ENCODE measurements at places on chromosomes 12 and 14.

- no peak for DNase-seq
These were observed 42.2 kb downstream of the PITPNM2 start for GRCh38 chr12:123108682-123109066.

DNA sequence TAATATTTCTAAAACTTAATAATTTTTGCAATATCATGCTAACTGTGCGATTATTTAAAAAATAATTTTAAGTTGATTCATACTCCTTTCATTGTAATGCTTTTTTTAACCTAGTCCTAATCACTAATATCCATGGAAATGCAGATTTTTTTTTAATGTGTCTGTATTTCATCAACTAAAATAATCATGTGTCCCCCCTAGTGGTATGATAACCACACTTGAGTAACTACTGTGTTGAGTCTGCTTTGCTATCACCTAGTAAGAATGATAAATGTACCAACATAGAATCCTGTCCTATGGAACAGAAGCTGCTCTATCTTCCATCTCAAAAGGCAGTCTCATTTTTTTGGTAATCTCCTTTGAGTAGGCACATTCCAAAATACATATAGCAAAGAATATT, 19.1 kb upstream of the SYNE2 start:
- no peak for DNase-seq

DNA sequence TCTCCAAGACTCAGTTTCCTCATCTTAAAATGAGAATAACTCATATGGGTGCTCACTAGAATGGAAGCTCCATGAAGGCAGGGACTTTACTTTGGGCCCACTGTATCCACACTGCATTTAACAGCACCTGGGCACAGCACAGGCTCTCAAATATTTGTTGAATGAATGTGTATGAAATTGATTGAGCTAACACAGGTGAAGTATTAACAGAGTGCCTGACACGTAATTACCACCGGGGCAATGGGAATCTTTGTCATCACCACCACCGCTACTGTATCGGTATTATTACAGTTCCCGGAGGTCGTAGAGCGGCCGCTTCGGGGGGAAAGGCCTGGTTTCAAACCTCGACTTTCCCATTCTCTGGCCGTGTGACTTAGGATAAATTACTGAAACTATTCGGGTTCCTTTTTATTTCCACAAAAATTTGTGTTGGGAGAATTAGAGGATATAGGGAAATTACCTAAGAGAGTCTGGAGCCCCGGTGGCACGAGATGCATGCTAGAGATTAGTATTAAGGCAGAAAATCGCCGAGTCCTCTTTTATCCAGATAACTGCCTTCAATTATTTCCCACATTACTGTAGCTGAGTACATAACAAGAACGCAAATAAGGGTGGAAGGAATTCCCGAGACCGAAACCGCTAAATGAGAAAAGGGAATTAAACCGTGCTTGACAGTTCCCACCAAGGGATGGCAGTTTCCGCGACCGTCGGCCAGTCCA, 1.0 kb upstream of the RIC8B start:
- no peak for DNase-seq

DNA sequence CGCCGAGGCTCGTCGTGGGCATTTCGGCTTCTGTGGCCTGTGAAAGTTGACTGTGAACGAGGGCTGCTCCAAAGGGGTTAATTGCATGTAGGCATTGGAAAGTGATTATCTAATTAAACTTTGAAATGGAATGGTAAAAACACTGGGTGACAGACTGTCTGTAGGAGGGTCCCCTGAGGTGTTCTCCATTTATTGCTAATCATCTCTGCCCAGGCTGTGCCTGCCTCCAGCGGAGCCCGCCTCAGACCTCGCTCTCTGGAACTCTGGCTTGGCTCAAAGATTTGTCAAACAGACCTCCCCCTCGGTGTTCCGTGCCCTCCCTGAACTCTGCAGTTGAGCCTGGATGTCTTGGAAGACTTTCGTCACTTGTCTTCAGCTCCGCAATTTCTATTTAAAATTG, 50.2 kb upstream of the VRK1 start:
- DNase-seq: no peak

GRCh38 chr12:132833341-132833740, 4.7 kb upstream of the GOLGA3 start:
- DNase-seq: no peak

- no peak for DNase-seq
These were observed 18.5 kb downstream of the CD163 start for GRCh38 chr12:7485095-7485494.

DNA sequence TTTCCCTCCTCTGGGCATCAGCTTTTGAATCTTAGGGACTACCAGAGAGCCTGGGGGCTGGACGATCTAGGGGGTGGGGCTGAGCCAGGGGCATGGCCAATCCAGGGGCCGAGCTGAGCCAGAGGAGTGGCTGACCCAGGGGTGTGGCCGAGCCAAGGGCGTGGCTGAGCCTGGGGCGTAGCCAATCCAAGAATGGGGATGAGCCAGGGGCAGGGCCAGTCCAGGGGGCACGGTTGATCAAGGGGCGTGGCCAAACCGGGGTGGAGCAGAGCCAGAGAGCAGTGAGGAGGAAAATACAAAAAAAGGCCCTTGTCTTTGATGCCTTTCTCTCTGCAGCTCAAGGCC, 219.3 kb upstream of the NOS1 start:
- DNase-seq: no peak

DNA sequence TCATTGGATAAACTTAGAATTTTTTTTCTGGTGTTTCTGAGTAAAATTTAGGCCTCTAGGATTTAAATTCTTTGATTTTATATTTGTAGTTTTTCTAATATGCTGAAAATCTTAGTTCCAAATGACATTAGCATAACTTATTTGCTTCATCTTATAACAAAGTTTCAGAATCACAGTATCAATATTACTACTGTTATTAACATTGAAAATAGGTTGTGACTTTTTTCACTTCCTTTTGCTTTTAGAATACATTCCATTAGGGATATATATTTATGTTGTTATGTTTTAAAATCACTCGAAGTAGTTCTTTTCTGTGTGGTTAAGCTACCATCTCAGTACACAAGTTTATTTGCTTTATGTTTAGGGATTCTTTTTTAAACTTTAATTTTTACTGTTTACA, 12.8 kb downstream of the RAB3IP start:
- DNase-seq: no peak

DNA sequence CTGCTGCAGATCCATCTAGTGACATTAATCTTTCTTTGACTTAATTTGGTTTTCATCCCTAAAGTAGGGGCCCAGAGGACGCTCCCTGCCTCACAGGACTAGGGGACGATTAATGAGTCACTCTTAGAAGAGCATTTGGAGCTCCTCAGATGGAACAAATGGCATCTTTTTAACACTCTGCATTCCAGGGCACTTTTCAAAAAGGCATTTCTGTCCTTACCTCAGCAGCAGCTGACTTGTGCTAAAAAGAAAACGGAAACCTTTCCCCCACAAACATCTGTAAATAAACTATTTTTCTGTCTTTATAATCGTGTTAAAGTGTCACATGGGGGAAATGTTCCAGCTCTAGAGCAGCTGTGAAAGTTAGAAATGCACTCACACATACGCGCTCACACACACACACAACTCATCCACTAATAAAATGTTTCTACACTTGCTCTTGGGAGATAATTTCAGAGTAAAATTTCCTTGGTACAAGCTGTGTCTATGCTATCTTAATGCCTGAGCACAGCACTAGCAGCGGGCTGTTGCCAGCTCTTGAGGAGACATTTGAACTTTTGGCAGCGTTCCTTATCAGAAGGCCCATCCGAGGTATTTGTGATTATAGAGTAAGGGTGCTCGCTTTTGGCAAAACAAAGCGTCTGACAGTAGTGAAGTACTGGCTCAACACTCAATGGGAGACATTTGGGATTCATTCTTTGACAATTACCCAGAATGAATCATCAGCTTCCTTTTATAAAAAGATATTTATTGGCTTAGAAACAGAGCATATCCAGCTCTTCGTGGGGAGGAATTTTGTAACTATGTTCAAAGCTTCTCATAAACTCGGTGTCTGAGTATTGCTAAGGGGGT, 141.3 kb downstream of the PLXNC1 start:
- DNase-seq: no peak

DNA sequence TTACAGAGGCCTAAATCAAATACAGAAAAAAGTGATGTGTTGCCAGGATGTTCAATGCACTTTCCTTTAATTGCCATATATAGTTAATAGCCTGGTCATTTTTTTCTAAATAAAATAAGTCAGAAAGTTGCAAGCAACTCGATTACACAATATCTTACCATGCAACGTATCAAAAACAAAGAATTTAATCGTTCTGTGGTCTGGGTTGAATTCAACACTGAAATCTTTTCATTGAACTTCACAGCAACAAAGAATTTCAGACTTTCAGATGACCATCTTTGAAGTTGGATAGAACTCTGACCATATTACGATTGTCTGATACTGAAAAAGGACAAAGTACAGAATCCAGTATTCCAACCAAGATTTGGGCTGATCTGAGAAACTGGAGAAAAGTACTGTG, 231.9 kb downstream of the SLC25A21 start:
- no peak for DNase-seq

DNA sequence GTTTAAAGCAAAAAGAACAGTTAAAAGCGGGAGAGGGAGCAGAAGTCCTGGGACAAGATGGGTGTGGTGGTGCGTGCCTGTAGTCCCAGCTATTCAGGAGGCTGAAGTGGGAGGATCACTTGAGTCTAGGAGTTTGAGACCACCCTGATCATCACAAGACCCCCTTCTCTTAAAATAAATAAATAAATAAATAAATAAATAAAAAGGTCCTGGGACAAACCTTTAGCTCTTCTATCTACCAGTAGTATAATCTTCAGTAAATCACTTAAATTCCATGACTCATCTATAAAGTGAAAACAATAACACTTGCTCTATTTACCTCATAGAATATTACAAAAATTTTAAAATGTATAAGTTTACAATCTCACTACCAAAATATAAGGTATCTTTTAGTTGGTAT, 5.8 kb downstream of the RACGAP1 start:
- no peak for DNase-seq

GRCh38 chr12:25853316-25854095, 105.0 kb upstream of the RASSF8 start:
- no peak for DNase-seq

DNA sequence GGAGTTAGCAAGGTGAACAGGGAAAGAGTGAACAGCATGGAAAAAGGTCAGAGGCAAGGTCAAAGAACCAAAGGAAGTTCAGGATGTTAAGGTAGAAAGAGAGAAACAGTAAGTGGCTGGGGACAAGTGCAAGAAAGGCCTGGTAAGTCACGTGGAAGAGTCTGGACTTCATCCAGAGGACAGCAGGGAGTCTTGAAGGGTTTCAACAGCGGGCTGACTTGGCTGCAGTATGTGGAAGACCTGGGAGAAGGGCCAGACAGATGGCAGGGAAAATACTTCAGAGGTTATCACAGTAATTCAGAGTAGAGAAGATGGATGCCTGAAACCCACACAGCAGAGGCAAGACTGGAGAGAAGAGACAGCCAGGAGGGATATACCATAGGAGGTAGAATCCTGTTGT, 34.0 kb downstream of the CIT start:
- DNase-seq: no peak

- DNase-seq: no peak
These were observed 798.5 kb downstream of the DIO2 start for GRCh38 chr14:79412822-79413221.

- no peak for DNase-seq
These were observed 26.3 kb downstream of the BATF start for GRCh38 chr14:75548544-75548943.

- no peak for DNase-seq
These were observed 128.9 kb downstream of the NCOR2 start for GRCh38 chr12:124438437-124439056.

- DNase-seq: no peak
These were observed 167.5 kb downstream of the PPM1H start for GRCh38 chr12:62767496-62767895.

DNA sequence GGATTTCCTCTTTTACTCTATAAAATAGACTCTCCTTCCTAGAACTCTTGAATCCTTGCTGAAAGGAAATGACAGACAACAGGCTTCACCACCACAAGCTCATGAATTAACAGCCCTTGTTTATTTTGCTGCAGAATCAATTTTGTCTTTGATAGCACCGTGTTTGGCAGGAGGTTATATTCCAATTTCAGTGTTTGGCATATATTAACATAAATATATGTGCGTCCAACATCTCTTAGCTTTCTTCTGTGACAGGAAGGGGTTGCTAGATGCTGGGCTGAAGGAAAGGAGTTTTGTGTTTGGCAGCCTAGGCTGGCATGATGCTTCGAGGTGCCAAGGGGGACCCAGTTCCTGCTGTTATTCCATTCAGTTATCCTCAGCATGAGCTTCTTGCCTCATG, 126.4 kb downstream of the TMEM132C start:
- no peak for DNase-seq

GRCh38 chr12:25455696-25456095, 97.4 kb downstream of the LMNTD1 start:
- DNase-seq: no peak

GRCh38 chr12:2683283-2684025, 111.3 kb upstream of the FKBP4 start:
- DNase-seq: no peak

- peak; percentile 8 for DNase-seq
These were observed 700 bp downstream of the PRKAG1 start for GRCh38 chr12:49017891-49018260.

DNA sequence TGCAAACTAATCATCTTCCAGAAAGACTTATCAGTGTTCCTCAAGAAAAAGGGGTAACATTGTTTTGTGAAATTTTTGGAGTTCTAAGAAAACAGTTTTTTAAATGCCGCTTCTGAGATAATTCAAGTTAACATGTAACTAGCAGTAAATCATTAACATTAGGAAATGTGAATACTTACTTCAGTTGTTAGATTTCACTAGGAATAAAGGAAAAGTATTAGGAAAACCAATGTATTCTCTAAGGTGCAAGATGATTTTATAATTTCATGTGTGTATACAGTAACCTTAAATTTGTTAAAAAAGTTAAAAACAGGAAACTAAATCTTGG, 36.8 kb downstream of the PAPOLA start:
- no peak for DNase-seq

- DNase-seq: no peak
These were observed 221.9 kb upstream of the EGLN3 start for GRCh38 chr14:34172550-34173368.

- no peak for DNase-seq
These were observed 19.8 kb downstream of the OR5AU1 start for GRCh38 chr14:21136024-21136423.

DNA sequence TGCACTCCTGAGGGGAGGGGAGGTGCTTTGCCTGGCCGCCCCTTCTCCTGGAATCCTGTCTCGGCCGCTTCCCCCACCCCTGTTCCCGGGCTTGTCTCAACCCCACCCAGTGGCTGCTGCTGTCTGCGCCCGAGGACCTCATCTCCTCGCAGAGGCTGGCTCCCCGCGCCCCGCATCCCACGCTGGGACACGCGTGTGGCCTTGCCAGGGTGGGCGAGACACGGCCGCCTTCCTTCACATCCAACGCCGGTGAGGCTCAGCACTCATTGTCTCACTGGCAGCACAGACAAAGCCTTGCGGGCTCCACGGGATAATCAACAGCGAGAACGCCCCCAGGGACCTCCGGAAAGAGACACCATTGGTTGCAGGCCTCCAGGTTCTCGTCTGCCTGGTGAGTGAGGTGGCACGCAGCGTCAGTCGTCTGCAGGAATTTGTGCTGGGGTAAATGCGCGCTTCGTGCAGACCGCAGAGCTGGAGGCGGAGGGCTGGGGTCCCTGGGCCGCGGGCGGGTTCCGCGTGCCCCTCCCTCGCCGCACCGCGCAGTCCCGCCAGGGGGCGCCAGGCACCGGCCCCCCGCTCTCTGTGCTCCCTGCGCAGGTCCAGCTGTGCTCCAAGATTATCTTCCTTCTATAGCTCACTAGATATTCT, 26.8 kb downstream of the CCDC177 start:
- DNase-seq: no peak

- DNase-seq: no peak
These were observed 40.6 kb downstream of the ACTN1 start for GRCh38 chr14:68938271-68939150.
